ENCODE measurements at places on chromosomes 2 and 18. TPM values are rescaled to one million over a fixed set of nuclear protein-coding genes. Genes with fewer than 3 reads are reported as not detected.

- H3K27ac ChIP-seq, result peak overlapping the region; percentile 97
- peaks cover 38% of the 10 kb centered on the region for H3K4me1 ChIP-seq
- no peak overlapping the region for H3K4me3 ChIP-seq
These were observed 144.3 kb downstream of the VAPA start for GRCh38 chr18:10057894-10058791.

- H3K4me3 ChIP-seq, result no peak overlapping the region
- no peaks in the 10 kb centered on the region for H3K27me3 ChIP-seq
- H3K4me1 ChIP-seq, result 0 out of 2 replicates have a peak, but pooled peaks cover 1% of the 10 kb centered on the region
- no peak overlapping the region for H3K27ac ChIP-seq
- H3K36me3 ChIP-seq, result no peaks in the 10 kb centered on the region
These were observed 34.9 kb downstream of the OSBPL1A start for GRCh38 chr18:24362757-24363156.

DNA sequence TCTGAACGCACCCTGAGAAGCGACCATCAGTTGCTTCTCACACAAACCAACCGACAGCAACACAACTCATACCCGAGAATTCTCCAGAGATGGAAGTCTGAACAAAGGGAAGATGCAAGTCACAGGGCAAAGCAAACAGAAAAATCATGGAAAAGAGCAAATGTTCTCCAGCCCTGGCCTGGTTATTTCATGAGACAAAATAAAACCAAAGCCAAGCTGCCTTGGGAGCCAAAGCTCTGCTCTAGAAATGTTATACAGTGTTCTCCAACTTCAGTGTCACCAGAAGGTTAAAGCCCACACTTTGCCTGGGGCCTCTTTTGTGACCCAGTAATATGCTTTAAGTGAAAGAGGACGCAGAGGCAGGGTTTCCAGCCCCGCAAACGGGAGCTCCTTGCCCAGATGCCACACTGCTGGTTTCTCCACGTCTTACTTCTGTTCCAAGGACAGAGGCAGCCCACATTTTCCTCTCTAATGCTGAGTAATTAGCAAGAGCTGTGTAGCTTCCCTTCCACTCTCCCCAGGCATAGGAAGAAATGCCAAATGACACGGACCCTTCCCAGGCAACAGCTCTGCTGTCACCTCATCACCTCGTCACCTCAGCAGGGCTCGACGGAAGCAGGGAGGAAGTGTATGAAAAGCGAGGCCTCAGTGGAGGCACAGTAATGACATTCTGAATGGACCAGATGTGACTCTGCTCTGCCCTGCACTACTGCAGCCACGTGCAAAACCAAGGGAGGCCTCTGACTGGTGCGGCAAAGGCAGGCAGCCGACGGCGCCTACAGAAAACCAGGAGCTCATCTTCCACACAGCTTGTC lies 64.7 kb downstream of the FBXO15 start:
- peaks cover 7% of the 10 kb centered on the region for H3K27me3 ChIP-seq
- H3K4me3 ChIP-seq, result no peak overlapping the region
- H3K4me1 ChIP-seq, result peaks cover 7% of the 10 kb centered on the region
- no peak for DNase-seq
- H3K36me3 ChIP-seq, result no peaks in the 10 kb centered on the region

GRCh38 chr18:69158944-69159343 lies 241.7 kb upstream of the DOK6 start:
- DNase-seq, result no peak
- H3K27me3 ChIP-seq, result no peaks in the 10 kb centered on the region

DNA sequence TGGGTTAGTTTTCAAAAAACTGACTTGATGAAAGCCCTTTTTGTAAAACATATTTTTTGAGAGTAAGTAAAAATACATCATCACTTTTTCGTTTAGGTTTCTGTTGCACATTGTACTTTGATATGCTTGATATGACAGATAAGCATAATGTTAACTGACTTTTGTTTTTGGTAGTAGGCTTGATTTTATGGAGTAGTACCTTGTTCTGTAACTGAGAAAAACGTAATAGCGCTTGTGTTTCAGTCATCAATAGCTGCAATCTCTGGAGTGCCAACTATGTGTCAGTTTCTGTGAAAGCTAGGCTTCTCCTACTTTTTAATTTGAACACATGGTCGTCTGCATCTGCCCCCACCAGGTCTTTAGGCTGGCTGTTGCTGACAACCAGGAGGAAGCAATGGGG lies 1.3 kb downstream of the LCLAT1 start:
- H3K4me1 ChIP-seq, result peaks cover 11% of the 10 kb centered on the region
- H3K4me3 ChIP-seq, result peak overlapping the region; percentile 86
- no peaks in the 10 kb centered on the region for H3K27me3 ChIP-seq
- DNase-seq, result no peak

GRCh38 chr2:195984923-195985726 lies 83.5 kb downstream of the DNAH7 start:
- H3K36me3 ChIP-seq, result no peaks in the 10 kb centered on the region
- H3K27me3 ChIP-seq, result no peaks in the 10 kb centered on the region
- no peak for DNase-seq
- H3K4me1 ChIP-seq, result no peaks in the 10 kb centered on the region

DNA sequence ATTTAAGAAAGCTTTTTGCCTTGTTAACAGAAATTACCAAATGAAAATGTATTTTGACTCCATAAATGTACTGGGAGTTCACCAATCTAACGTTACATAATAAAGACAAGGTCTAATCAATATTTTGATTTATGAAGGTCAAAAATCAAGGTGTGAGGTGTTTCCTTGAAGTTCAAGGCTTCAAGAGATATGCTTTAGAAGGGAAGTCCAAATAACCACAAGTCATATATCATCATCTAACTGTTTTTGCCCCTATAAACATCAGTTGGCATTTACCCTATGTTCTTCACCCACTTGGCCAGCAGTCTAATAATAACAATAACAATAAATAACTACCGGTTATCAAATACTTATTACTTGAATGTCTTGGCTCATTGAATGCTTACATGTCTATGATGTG lies 196.1 kb upstream of the ID2 start:
- no peak for DNase-seq
- H3K36me3 ChIP-seq, result no peaks in the 10 kb centered on the region
- H3K27me3 ChIP-seq, result peaks cover 4% of the 10 kb centered on the region
- no peak overlapping the region for H3K4me3 ChIP-seq
- no peaks in the 10 kb centered on the region for H3K4me1 ChIP-seq

TEX44 gene
- total RNA-seq, result not detected

C2orf66 gene
- not detected for total RNA-seq

All from IMR-90 (cell line).